Activated naive CD8-positive, alpha-beta T cell treated with anti-CD3 and anti-CD28 coated beads for 36 hours (primary cell): ENCODE measurements at places on chromosomes 6 and 20. TPM values are rescaled to one million over a fixed set of nuclear protein-coding genes. Genes with fewer than 3 reads are reported as not detected.

DNA sequence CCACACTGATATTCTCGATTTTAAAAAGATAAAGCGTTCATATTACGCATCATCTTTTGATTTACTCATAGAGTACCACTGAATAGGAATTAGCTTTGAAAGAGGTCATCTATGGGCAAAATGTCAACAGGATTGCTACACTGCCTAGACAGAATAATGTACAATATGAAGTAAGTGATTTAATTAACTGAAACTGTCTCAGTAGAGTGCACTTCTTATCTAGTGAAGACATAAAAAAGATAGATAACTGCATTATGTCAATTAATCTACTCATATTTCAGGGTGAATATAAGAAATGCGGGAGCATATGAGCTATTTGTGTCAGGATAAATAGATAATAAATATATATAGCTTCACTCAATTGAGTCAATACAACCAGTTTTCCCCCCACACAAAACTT, 723.9 kb downstream of the EYS start:
- no peak for DNase-seq

DNA sequence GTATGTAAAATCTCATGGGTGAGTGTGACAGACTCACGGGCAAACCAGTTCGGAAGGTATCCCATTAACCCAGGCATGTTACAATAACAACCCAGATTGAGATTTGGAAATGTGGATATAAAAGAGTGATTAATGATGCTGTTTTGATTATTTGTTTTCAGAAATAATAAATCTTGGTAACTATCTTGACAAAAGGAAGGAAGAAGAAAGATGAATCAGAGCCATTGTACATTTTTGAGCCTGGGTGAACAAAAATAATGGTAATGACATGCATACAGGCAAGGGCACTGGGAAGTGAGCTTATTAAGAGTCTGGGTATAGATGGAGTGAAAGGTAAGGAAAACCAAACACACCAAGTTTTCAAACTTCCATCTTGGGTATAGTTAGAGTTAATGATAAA, 862.0 kb downstream of the PHF3 start:
- no peak for DNase-seq

GRCh38 chr6:12009876-12010634, 2.1 kb upstream of the HIVEP1 start:
- no peak for DNase-seq

- DNase-seq = no peak
Measured at GRCh38 chr6:138977646-138978167, 10.3 kb downstream of the REPS1 start.

GRCh38 chr6:24874776-24875533, 60.8 kb downstream of the RIPOR2 start:
- no peak for DNase-seq

DNA sequence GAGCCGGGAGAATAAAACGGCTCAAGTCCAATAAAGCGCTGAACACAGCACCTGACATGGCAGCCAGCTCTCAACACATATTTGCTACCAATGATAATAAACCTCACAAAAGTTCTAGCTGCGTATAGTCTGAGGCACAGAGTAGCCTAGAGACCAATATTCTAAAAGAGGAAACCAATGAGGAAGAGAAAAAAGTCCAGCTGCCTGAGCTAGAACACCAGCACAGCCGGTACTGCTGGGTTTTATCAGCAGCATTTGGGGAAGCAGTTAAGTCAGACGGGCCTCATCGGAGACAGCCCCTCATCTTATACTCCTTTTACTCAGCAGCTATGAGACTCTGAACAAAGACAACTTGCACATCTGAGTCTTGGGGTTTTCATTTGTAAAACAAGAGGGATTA, 2.4 kb upstream of the RTF2 start:
- no peak for DNase-seq

DNA sequence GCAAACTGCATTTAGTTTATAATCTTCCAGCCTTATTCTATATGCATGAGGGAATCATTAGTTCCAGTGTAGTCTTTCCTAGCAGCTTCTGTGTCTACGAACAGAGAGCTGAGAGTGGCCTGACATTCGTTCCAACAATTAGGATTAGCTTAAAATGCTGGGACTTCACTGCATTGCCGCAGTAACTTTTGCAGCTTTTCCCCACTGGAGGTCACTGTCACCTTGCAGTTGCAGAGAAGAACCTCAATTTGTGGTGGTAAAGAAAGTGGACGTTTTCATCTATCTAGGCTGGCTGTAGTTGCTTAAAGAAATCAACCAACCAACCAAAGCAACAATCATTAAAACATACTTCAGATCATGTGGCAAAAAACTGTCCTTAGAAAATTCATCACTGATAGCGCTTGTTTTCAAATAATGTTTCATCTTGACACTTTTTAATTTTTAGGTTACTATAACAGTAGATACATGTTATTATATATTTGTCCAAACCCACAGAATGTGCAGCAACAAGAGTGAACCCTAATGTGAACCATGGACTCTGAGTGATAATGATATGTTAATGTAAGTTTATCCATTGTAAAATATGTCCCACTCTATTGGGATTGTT, 12.2 kb downstream of the MYLK4 start:
- DNase-seq = peak; percentile 42

GRCh38 chr6:48834706-48835105, 628.3 kb downstream of the MMUT start:
- no peak for DNase-seq

DNA sequence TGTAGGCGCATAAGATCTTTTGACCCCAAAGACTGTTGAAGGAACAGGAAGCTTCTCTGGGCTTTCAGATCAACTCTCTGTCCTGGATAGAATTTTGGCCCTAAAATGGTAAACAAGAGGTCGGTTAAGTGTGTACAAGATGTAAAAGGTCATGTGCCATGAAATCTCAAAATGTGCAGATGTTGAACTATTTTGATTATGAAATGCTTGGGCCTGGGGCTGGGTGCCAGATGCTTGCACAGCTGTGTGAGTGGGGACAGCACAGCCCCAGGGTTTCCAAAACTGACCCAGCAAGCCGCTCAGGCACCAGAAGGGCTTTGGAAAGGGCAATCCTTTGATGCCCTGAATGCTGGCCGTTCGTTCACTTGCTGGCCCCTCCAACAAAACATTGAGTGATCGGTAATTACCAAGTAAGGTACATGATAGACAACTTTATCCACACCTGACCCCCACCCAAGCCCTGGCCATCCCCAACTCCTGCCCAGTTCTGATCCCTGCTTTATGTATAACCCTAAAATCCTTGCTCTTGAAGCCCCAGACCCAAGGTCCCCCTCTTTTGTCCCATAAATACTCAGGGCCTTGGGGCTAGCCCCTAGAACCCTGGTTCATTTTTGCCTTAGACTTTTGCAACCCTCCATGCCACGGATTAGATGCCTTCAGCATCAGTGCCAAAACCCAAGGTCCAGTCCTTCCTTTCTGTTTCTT, 1.9 kb downstream of the TMEM239 start:
- DNase-seq = no peak

GRCh38 chr6:75233092-75233615, 10.4 kb downstream of the COX7A2 start:
- no peak for DNase-seq

DNA sequence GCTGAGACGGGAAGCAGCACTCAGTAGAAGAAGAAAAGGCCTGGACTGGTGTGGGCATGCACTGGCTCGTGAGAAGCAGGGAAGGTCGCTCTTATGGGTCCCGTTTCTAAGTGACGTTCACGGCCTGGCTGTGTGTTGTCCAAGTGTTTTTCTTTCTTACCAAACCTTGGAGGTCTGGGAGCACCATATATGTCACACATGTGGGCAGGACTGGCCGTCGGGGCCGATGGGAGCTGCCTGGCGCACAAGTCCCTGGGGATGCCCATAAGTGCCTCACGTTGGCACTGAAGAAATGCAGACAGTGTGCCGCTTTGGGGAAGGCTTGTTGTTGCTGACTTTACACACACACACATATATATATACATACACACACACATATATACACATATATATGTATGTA, 86.0 kb upstream of the DUSP22 start:
- no peak for DNase-seq

DNA sequence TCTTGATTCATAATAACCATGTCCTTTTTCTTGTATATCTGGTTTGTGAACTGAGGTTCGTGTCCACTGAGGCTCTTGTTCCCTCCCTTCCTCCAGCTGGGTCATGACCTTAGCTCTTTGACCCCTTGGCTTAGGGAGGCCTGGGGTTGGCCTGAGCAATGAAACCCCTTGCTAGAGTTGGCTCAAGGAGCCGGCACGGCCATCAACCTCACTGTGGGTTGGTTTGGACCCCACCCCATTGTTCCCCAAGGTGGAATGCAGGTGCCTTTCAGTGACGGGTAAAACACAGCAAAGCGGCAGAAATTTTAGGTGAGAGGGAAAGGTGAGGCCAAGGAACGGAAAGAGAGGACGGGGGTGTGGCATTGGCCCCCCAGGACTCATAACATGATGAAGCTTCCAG, 44.5 kb upstream of the PHACTR3 start:
- no peak for DNase-seq

- no peak for DNase-seq
Measured at GRCh38 chr6:22221630-22222029, 75.2 kb downstream of the PRL start.

- no peak for DNase-seq
Measured at GRCh38 chr6:161489626-161490306, 215.9 kb upstream of the AGPAT4 start.

DNA sequence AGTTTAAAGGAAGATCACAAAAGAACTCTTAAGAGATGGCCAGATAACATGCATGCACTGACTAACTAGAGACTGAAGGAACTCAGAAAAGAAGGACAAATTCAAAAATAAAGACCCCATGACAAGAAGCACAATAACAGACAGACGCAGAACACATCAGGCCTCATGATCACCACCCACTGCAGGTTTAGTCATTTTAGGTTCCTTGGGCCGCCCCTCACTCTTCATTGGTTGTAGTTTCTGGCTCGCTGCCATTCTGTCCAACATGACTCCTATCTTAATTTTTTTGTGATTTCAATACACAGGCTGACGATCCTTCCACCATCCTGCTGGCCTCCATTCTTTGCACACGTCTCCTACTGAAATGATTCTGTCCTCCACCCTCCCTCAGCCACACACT, 21.6 kb downstream of the STX7 start:
- no peak for DNase-seq

DNA sequence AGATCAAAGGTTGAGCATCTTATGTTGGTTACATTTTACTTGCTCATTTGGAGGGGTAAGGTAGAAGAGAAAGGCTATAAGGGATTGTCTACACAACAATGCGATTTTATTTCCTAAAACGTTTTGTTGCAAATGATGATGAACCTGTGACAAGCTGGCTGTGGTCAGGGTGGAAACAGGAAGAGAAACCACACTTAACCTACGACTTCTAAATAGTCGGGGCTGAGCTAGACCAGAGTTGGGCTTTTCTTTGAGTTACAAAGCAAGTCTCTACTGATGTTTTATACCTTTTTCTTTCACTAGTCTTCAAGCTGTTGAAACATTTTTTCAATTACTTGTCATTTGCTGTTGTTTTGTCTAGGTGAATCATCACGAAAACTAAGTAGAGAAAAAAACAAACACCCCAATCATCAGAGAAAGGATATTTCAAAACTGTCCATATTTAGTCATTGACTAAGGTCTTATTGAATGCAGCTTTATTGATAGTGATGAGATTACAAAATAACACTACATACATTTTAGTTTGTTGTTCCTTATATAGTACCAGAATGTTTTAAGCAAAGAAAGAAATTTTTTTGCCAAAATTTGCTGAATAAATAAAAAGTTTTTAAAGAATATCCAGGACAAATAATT, 18.0 kb downstream of the KLHL31 start:
- DNase-seq = peak; percentile 23

The FOXS1 gene
- not detected for total RNA-seq

The PDYN gene
- not detected for total RNA-seq

The UST gene
- total RNA-seq = 0.89 TPM

The RFX6 gene
- not detected for total RNA-seq

The NRSN1 gene
- total RNA-seq = not detected

The ALDH8A1 gene
- total RNA-seq = 1.8 TPM

The FAM83C gene
- total RNA-seq = not detected

The KHDC1 gene
- total RNA-seq = 3.5 TPM

The MYO6 gene
- 1.6 TPM for total RNA-seq

The CABLES2 gene
- 4.9 TPM for total RNA-seq

The ZSCAN16 gene
- total RNA-seq = 2.9 TPM
